ENCODE measurements at places on chromosomes 3 and 15.

GRCh38 chr3:13587442-13587841 lies 38.5 kb downstream of the FBLN2 start:
- DNase-seq: no peak

- DNase-seq: no peak
Measured at GRCh38 chr3:100893590-100893989, 99.6 kb downstream of the ABI3BP start.

DNA sequence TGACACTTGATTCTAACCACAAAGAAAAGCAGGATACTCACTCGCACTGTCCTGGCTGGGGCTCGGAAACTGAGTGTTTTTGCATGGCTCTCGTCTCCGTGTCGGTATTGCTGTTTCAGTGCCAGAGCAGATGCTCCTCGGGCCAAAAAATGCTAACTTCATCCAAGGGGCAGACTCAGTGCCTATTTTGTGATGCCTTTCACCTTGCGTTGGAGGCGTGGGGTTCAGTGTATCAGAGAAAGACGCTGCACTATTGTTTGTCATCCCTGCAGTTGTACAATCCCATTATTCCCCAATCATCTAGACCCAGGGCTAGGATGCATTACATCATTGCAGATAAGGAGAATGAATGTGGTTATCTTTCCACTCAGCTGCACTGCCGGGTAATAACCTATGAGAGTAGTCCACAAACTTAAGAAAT lies 1.4 kb downstream of the CACNA2D3 start:
- DNase-seq: no peak

DNA sequence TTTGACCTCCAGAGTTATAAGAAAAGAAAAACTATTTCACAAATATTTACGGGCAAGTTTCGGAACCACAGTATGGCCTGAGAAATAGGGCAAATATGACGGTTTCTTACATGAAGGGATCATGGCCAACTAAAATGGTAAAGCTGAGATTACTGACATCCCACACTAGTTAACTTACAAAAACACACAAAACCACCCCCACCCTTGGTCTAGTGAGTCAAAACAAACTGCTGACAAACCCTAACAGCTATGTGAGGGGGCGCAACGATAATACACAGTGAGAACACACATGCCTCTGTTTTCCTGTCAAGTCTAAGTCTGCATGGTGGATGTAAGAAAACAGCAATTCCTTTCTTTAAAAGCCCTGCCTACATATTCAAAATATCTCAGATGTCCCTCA lies 32.3 kb downstream of the CBLB start:
- peak; percentile 60 for DNase-seq

- peak; percentile 38 for DNase-seq
Measured at GRCh38 chr3:37995652-37996641, 5.4 kb downstream of the VILL start.

DNA sequence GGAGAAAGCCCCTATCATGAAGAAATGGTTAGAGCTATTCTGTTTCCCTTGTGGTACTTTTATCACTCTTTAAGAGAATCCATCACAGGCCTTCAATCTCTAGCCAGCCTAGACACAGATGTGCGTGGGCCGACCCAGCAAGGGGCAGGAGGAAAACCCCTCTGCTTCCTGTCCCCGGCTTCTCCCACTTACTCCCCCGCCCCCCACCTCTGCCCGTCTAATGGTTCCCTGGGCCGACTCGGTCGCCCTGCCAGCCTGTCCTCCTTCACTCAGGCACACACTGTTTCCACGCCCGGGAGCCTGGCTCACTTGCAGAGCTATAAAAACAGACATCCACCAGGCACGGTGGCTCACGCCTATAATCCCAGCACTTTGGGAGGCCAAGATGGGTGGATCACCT lies 58.3 kb upstream of the TFRC start:
- no peak for DNase-seq

- no peak for DNase-seq
Measured at GRCh38 chr3:43180694-43181093, 74.8 kb upstream of the POMGNT2 start.

DNA sequence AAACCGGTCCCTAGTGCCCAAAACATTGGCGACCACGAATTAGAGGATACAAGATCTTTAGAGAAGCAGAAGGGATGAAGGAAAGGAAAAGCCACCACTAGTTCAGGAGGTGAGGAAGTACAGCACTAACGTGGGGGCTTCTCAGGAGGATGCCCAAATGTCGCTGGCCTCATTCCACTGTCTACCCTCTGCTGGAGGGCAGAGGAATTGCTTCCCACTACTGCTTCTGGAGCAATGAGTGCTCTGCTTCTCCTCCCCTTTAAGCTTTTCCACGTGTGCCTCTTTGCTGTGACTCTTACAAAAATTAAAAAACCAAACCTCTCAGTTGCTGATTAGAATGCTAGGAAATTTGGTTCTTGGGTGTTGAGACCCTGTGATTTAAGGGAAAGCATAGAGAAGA lies 281.3 kb downstream of the CLSTN2 start:
- DNase-seq: no peak

- no peak for DNase-seq
Measured at GRCh38 chr15:63931556-63931955, 97.8 kb upstream of the HERC1 start.

- DNase-seq: no peak
Measured at GRCh38 chr15:75929799-75930565, 26.3 kb downstream of the FBXO22 start.

DNA sequence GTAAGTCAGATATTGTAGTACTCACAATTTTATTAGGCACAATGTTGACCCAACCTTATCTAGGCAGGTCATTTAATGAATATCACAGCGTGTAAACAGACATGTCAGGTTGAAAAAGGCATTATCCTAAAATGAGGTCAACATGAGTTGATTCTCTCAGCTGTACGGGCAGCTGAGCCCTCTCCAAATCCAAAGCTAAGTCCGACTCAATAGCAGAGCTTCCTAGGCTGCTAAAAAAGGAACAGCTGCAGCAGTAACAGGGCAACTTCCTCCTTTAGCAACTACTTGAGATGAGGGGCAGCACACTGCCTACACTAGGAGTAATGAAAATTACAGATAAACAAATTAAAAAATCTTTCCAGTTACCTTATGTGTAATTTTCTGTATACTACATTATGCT lies 189.2 kb downstream of the CADM2 start:
- DNase-seq: no peak

Data from CD4-positive, alpha-beta T cell treated with Interleukin-12 subunit alpha and Interleukin-12 subunit beta, for 1 hour (primary cell).